EL (cell line): ENCODE measurements at places on chromosomes 1 and 21.
A peak's percentile ranks its signal among the peaks of the same experiment; 100 is the strongest.

GRCh38 chr1:234647245-234647644 lies 37.3 kb upstream of the IRF2BP2 start:
- DNase-seq, result no peak

DNA sequence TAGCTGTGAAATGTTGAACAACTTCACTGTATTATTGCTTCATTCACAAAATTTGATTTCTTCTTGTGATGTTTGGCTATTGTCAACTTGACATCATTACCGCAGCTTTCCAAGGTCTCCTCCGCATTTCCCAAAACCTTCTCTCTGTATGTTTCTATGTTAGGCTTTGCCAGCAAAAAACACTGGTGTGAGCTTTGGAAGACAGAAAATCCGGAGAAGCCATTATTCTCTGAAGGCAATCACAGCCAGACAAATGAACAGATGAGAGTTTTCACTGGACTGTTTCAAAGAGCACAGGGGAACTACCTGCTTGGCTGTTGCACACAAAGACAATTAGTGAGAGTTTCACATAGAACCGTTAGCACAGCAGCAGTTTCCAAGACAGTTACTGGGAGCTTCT lies 609.6 kb downstream of the BRINP3 start:
- no peak for DNase-seq

DNA sequence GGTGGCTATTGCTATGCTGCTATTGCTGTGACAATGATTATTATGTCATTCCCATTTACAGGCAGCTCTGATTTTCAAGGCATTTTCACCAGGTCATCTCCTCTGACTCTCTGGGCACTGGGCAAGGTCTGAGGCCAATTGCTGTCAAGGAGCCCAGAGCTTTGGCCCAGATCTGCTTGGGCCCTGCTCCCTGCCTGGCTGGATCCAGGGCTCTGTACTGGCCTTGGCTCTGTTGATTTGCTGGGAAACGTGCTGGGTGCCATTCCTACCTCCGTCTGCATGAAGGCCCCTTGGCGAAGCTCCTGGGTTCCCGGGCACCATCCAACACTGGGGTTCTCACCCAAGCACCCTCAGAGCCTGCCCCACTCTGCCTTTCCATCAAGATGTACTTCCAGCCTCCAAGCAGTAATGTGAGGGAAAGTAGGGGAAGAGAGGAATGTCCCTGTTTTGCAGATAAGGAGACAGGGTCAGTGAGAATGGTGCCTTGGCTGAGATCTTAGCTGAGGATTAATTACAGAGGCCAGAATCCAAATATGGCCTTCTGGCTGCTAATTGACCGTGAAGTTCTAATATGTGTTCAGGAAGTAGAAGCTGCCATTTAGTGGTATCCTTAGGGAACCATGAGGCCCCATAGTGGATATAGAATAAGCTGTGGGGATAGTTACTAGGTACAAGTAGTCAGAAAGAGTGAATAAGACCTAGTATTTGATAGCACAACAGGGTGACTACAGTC lies 63.9 kb downstream of the HTR6 start:
- DNase-seq, result no peak

DNA sequence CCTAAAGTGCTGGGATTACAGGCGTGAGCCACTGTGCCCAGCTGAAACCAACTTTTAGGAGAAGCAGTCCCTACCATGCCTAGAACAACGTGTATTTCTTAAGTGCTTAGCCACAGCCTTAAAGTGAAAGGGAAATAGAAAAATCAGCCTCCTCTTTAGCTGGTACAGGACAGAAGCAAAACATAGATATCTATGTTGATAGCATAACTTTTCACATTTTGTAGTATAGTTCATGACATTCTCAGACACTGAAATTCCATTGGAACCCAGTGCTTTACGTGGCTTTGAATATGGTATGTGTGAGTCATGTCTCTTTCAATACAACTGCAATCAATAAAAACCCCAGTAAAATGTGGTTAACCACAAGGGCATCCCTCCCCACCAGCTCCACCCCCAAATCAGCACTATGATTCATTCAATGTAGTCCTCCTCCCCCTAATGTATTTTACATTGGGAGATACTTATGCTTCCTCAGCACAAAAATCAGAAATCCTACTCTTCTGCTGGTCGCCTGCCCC lies 32.1 kb downstream of the TGFB2 start:
- peak; percentile 98 for DNase-seq

DNA sequence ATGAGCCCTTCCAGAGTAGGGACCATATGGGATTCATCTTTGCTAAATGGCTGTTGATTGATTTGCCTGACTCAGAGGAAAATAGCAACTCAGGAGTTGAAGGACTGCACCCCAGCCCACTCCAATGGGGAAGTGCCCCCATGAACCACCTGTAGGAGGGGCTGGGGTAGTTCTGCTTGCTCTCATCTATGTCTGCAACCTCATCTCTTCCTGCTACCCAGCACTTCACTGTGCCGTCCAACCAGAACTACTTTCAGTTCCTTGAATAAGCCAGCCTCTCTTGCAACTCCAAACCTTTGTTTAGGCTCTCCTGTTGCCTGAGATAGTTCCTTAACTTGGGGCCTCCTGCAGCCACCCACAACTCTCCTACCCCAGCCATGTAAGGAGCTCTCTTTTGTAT lies 26.6 kb downstream of the BEND5 start:
- DNase-seq, result no peak

- peak; percentile 72 for DNase-seq
These were observed 2.2 kb downstream of the JUN start for GRCh38 chr1:58781541-58782177.
